ENCODE measurements at places on chromosomes 1 and 21.

DNA sequence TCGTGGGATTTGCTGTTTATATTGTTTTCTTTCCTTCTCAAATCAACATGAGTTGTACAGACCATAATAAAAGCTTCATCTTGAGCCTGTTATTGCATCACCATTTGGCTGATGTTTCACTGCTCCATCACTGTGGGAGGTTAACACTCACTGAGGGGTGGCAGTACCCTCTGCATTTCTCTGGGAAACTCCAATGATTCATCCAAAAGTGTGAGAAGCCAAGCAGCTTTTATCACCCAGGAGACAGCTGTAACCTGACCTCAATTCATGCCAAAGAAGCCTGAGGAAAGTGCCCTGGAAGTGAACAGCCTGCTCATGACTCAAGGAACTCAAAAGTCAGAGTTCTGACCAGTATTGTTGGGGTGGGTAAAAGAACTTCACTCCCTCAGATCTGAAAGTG, 84.1 kb downstream of the GPR88 start:
- peak; percentile 99 for DNase-seq

DNA sequence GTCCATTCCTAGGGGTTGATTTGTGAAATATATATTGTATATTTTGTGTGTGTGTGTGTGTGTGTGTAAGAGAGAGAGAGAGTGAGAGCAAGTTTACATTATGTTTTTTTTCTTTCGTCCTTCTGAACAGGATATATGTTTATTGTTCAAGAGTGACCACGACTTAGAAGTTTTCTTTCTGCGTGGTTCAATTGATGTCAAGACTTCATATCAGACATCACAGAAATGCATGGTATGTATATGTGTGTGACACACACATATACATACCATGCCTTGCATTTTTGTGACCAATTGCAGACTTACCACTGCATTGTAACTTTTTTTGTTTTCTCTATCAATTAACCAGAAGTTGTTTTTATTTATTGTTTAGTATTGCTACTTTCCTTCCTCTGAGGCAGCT, 2.5 kb downstream of the RASAL2 start:
- DNase-seq, result no peak

DNA sequence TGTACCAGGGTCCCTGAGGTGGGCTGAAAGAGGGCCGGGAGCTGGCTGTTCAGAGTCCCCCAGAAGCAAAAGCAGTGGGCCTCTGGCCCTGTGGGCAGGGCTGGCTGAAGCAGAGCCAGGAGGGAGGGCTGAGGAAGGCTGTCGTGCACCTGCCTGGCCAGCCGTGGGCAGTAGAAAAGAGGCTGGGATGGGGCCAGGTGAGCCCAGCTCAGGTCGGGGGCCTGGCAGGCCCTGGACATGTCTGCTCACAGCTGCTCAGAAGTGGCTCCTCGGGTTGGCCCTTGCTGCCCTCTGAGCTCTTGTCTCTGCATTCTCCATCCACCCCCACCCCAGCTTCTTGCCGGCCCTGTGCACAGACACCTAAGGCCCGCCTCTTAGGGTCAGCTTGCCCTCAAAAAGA, 60.0 kb downstream of the TCP10L start:
- no peak for DNase-seq

DNA sequence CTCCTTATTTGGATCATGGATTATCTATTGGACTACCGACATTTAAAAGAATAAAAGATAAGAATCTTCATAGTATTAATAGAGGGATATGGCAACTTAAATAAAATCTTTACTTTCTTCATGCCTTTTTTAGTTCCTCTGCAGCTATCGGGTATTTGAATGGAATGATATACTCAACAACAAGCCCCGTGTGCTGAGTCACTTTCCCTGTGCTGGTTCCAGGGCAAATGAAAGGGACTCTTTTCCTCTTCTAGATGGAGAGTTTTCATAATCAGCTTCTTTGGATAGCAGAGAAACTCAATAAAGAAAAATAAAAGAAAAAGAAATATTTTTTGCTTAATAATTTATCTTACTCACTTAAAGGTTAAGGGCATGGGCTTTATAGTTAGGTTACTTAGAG, 213.7 kb downstream of the LRRC40 start:
- no peak for DNase-seq

GRCh38 chr21:29523646-29524045, 224.9 kb downstream of the BACH1 start:
- DNase-seq, result no peak

GRCh38 chr1:90201467-90202358, 206.8 kb downstream of the ZNF326 start:
- peak; percentile 17 for DNase-seq

GRCh38 chr1:62315387-62315786, 3.8 kb downstream of the KANK4 start:
- no peak for DNase-seq

- no peak for DNase-seq
Measured at GRCh38 chr21:34289856-34290255, 74.0 kb upstream of the KCNE2 start.

DNA sequence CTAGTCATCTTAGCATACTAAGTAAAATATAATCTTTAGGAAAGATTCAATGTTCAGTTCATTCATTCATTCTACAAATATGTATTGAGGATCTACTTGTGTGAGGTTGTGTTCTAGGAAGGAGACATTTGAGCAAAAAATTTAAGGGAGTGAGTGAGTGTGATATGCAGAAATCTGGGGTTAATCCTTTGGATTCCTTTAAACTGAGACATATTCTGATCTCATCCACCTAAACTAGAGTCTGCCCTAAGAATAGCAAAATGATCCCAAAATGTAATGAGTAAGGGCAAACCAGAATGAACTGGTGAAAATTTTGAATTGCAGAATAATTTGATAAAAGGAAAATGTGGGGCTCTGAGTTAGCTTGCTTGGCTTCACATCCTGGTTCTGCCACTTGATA, 8.6 kb downstream of the UBE2U start:
- DNase-seq, result peak; percentile 76

- peak; percentile 82 for DNase-seq
Measured at GRCh38 chr1:233668725-233669294, 54.9 kb downstream of the KCNK1 start.

DNA sequence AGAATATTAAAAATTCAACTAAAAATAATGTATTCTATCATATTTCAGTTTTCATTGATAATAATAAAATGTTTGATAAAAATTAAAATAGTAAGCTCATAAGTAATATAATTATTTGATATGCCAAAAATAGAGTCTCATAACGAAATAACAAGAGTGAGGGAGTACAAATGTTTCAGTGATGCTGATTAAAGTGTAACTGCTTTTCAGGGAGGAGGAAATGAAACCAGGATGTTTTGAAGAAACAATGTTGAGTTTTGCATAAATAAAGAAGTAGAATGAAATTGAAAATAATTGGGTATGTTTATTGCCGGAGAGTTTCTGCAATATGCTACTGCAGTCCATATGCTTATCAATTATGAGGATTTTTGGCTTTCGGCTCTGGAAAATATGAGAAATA, 1159.8 kb upstream of the ADGRL2 start:
- DNase-seq, result no peak

DNA sequence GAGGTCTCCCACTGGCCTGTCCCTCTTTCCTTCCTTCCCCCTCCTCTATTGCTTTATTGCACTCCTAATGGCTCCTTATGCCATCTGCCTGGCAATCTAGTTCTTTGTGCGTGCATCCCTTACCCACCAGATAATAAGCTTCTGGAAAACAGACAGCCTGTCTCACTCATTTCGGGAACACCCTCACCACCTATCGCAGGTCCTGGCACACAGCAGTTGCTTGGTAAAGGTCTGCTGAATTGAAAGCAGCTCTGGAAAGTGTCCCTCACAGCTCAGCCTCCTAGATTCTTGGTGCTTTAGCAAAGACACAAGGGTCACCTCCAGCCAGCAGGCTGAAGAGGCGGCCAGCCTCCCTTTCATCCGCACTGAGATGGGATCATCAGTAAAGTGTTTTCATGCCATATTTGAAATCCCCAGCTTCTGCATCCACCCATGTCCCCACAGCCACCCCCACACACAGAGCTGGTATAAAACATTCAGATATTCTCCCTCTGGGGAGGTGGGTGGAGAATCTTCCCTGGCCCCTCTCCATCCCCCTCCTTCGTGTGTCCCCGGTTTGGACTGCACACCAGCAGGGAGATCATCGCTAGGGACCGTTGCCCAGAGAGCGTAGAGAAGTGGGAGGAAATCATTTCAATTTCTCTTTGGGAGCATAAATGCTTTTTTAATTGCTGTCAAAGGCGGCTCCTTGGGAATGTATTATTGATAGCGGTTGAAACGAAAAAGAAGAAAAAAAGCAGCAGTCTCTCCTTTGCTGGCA, 29.1 kb upstream of the ATP2B4 start:
- DNase-seq, result no peak

GRCh38 chr21:41251961-41252642, 64.5 kb upstream of the FAM3B start:
- DNase-seq, result no peak

- no peak for DNase-seq
Measured at GRCh38 chr1:214966346-214966745, 116.2 kb upstream of the KCNK2 start.

DNA sequence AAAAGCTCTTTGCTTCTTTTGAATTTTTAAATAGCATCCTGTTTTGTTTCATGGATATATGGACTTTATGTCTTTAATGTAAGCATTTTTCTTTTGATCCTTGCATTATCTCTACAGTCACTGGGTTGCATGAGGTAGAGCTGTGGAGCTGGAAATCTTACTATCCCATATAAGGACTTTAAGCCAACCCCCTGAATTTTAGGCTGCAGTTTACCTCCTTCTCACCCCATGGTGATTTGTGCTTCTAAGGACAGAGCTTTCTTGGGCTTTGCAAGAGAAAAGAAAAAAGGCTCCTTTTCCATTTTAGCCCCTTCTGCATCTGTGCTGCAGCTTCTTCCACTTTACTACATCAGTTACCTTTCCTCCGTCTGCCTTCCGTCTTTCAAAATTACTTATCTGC, 373.8 kb downstream of the HHAT start:
- DNase-seq, result no peak

GRCh38 chr1:235056937-235057336, 71.7 kb downstream of the TOMM20 start:
- peak; percentile 47 for DNase-seq

GRCh38 chr1:29523576-29523975, 287.3 kb downstream of the PTPRU start:
- no peak for DNase-seq

DNA sequence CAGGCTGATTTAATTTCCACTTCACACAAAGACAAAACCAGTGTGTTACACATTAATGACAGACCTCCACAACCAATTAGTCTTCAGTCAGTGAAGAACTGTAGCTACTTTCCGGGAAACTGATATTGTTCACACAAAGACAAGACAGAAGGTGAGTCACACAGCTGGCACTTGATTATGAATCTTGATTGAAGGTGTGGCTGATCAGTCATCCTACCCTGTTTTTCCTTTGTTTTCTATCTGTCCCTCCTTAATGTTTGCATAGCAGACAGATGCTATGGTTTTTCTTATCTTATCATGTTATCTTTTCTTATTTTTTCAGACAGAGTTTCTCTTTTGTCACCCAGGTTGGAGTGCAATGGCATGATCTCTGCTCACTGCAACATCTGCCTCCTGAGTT, 185.1 kb upstream of the GREM2 start:
- peak; percentile 74 for DNase-seq

GRCh38 chr1:117368116-117369108, 1.2 kb downstream of the MAN1A2 start:
- DNase-seq, result peak; percentile 24

GRCh38 chr1:114482585-114482984, 28.4 kb downstream of the TRIM33 start:
- DNase-seq, result no peak

DNA sequence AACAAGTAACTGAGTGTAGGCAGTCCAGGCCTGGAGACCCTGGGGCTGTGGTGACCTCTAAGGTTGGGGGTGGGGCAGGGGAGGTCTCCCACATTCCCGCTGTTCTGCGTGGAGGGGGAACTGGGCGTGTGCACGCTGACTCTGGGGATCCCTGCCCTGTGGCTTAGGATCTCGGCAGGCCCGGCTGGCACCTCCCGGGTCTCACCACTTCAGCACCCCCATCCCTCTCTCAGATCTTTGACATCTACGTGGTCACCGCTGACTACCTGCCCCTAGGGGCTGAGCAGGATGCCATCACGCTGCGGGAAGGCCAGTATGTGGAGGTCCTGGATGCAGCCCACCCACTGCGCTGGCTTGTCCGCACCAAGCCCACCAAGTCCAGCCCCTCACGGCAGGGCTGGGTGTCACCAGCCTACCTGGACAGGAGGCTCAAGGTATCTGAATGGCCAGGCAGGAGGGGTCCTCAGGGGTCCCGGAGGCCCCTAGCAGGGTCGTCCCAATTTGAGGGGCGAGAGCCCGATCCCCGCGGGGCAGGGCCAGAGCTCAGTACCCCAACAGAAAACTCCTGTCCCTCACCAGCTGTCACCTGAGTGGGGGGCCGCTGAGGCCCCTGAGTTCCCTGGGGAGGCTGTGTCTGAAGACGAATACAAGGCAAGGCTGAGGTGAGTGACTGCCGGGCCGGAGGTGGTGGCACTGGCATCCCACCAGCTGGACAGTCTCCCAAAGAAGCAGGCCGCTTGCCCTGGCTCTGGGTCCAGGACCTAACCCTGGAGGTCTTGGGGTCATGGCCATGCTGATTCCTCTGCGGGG, 68.7 kb downstream of the TRIM11 start:
- no peak for DNase-seq

DNA sequence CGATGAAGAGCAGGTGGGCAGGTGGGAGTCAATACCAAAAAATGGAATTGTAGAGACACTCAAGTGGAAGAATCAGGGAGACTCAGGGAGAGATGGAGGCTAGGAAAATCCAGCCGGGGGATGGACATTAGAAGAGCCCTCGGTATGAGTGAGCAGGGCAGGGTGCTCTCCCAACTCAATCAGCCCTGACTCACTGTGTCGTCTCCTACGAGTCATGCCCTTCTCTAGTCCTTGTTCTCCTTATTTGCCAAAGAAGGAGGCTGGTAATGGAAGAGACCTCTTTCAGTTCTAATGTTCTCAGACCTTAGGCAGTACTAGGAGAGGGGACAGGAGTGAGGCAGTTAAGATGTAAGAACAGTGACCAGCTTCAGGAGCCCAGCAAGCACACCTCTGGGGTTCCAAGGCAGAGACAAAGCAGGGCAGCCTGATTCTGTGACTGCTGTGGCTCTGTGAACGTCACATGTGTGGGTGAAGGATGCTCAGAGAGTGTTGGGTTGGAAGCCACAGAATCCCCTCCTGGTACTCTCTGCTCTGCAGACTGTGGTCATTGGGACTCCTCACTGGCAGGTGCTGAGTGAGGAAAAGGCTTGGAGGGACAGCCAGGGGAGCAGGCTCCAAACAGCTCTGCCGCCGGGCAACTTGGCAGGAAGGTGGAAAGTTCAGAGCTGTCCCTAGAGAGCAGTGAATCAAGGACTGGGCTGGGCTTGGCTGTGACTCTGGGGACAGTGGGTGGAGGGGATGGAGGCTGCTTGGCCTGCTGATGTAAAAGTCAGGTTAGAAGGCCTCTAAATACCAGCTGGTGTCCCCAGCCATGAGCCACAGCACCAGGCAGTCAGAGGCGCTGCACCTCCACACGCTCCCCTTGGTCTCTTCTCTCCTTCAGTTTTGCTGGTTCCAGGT, 11.1 kb upstream of the GJA5 start:
- DNase-seq, result peak; percentile 19

- no peak for DNase-seq
Measured at GRCh38 chr1:220291580-220291979, 19.3 kb upstream of the RAB3GAP2 start.

- no peak for DNase-seq
Measured at GRCh38 chr1:44631333-44631646, 43.0 kb downstream of the TMEM53 start.

- no peak for DNase-seq
Measured at GRCh38 chr1:68725001-68725752, 228.3 kb upstream of the DEPDC1 start.

- peak; percentile 41 for DNase-seq
Measured at GRCh38 chr1:9269078-9269501, 23.6 kb upstream of the SPSB1 start.

GRCh38 chr1:47676311-47677054, 238.6 kb downstream of the FOXD2 start:
- DNase-seq, result no peak
